GM19239 (cell line): ENCODE measurements at places on chromosomes 12 and 14.
A peak's percentile ranks its signal among the peaks of the same experiment; 100 is the strongest.

DNA sequence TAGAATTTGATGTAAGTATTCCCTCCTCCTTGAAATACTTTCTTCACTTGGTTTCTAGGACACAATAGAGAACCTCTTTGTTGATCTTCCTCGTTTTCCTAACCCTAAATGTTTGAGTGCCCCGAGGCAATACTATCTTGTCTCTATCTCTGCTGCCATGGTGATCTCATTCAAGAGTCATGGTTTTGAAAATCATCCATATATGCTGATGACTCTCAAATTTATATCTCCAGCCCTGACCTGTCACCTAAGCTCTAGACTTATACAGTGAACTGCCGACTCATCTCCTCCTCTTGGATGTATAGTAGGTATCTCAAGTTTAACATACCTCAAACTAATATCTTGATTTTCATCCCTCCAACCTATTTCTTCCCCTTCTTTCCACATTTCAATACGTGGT, 71.4 kb downstream of the RIC8B start:
- DNase-seq = no peak

GRCh38 chr14:100056964-100057795, 8.0 kb upstream of the EVL start:
- peak; percentile 57 for DNase-seq

DNA sequence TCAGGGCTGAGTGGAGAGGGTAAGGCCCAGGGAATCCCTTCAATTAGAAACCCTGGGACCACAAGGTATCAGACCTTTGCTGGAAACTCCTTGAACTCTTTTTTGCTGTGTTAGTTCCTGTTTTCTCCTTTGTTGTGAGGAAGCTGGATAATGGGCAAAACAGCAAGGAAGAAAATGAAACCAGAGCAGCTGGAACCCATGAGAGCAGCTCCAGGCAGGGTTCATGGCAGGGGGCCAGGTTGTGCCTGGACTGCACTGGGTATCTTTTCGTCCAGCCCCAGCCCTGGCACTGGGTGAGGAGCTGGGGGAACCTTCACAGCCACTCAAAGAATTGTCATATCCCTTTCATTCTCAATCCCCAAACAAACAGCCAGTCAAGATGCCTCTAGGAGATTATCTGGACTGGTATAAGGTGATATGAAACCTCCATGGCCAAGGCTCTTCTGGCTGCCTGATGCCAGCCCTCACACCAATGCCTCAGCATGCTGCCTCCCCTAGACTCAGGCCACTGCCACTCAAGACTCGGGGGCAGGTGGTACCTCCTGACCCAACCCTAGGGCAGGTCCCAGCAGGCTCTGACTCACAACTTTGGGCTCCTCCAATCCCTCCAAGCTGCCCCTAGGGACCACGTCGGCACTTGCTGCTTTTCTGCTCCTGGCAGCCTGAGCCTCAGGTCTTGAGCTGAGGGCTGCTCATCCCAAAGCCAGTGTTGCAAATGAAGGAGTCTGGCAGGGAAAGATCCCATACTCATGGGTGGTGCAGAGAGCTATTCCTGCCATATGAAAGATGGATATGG, 16.5 kb downstream of the FAM186B start:
- no peak for DNase-seq

GRCh38 chr12:29617407-29617803, 119.9 kb upstream of the OVCH1 start:
- no peak for DNase-seq

DNA sequence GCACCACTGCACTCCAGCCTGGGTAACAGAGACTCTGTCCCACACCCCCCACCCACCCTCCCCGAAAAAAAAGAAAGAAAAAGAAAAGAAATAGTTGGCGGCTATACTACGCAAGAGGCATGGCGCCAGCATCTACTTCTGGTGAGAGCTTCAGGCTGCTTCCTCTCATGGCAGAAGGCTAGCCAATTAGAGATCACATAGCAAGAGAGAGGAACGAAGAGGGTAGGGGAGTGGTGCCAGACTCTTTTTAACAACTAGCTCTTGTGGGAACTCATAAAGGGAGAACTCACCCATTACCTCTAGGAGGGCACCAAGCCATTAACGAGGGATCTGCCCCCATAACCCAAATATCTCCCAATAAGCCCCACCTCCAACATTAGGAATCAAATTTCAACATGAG, 6.2 kb downstream of the DENND5B start:
- no peak for DNase-seq

GRCh38 chr14:69685716-69686115, 74.3 kb downstream of the SUSD6 start:
- no peak for DNase-seq

DNA sequence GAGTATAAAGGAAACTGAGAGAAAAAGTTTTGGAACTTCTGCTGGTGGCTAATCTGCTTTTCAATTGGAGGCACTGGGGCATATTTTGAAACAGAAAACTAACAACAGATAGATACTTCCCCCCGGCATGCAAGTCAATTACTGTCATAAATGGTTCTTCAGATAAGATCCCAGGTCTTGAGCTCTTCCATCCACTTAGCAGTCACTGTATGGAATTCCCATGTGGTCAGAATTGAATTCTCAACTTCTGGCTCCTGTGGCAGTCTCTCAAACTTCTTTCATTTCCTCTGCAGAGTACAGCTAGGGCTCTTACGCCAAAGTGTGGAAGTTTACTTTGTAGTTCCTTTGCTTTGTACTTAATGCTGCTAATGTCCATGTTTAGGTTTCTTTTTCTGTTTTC, 452.2 kb downstream of the IPO8 start:
- DNase-seq = no peak

DNA sequence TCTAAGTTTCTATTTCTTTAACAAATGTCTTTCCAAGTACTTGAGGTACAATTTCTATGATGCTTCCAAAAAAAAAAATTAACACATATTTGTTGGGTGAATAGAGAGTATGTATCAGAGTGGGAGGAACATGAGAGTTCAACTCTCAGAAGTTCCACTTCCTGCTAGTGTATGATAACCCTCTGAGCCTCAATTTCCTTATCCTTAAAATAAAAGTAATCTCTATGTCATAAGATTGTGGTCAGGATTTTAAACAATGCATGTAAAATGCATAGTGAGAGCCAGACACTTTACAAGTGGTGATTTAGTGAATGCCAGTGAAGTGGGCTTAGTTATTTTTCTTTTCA, 270.3 kb upstream of the AMIGO2 start:
- no peak for DNase-seq

- no peak for DNase-seq
These were observed 144.1 kb upstream of the AMIGO2 start for GRCh38 chr12:47223848-47224213.

- no peak for DNase-seq
These were observed 253.4 kb downstream of the GXYLT1 start for GRCh38 chr12:41891226-41891625.

DNA sequence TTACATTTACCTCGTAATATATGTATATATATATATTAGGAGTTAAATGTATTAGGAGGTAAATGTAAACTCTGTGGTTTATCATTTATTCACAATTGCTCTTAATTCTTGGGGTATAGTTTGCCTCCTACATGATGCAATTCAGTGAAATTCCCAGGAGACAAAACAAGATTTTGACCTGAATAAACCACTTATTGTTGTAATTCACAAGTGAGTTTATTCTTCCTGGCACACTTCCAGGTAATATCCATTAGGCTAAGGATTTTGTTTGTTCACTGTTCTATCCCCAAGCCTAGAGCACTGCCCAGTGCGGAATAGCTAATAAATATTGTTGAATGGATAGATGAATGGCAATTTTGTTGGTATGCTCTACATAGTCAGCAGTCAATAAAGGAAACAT, 3.0 kb downstream of the SMIM10L1 start:
- no peak for DNase-seq

GRCh38 chr12:3740480-3741231, 12.3 kb downstream of the CRACR2A start:
- no peak for DNase-seq

GRCh38 chr12:28937196-28937595, 211.9 kb upstream of the FAR2 start:
- DNase-seq = no peak

DNA sequence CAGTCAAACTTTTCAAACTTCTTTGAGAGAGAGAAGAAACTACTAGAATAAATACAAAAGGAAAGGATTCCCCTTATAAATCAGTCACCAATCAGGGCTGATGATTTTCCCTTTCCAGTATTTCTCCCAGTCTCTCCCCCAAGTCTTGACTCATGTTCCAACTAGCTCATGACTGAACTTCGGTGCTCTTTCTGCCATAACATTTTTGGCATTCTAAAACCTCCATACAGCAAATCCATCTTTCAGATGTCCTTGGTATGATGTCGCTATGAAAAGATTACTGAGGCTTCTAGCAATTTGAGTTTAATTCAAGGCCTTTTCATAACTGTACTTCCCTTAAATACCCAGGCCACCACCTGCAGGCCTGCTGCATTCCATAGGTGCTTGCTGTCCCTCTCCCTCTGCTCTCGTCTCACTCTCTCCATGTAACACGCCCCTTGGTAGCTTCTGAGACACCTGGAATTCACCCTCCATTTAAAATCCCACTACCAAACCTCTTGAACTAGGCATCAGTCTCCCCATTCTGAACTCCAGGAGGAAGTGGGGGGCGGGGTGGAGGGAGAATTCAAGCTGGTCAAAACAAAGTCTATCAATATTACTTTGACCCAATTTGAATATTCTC, 2.4 kb downstream of the PRKD1 start:
- DNase-seq = no peak

DNA sequence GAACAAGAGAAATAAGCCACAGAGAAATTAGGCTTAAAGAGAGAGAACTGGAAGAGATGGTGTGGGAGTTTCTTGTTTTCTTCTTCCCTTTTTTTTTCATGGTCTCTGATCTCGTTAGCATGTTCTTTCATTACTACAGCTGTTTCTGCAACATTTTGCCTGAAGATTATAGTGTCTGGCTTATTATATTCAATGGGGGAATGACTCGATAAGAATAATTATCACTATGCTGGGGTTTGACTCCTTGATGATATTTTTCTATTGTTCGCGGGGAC, 70.0 kb downstream of the TMEM132C start:
- DNase-seq = no peak

DNA sequence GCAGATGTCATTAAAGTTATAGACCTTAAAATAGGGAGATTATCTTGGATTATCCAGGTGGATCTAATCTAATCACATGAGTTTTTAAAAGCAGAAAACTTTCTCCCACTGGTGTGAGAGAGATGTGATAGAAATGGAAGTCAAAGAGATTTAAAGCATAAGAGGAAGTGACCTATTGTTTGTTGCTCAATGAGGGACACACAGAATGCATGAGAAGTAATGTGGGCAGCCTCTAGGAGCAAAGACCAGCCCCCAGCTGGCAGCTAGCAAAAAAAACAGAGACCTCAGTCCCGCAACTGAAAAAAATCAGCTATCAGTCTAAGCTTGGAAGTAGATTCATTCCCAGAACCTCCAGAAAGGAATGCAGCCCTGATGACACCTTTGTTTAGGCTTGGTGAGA, 24.6 kb upstream of the ANP32D start:
- no peak for DNase-seq

- DNase-seq = no peak
These were observed 94.0 kb downstream of the NAV3 start for GRCh38 chr12:77924703-77925102.

DNA sequence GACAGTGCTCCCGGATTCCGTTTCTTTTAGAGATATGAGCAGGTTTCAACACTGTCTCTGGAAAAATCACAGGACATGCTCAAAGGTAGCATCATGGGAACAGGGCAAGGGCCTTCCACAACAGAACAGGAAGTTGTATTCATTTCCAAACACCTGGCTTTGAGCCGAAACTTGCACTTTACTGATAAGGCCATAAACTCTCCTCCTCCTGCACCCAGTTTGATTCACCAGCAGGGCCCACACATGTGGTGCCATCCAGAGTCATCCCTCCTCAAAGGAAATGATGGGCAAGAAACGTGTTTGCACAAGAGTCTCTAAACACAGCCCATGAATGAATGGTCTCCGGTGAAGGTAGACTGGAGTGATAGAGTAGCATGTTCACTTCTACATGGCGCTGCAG, 268.4 kb upstream of the FKBP4 start:
- DNase-seq = no peak

DNA sequence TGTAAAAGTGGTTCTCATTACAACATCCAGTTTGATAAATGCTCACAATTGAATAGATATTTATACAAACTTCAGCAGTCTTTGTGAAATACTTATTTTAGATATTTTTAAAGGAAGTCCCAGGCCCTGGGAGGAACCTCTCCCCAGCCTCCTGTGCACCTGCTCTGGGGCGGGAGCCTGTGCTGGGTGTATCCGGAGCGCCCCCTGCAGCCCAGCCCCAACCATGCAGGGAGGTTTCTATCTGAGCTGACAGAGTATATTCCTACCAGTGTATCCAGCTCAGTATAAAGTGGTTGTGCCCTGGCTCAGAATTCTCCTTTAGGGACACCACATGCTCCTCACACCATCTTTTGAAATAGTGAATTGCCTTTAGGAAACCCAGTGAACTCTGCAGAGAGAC, 851.8 kb downstream of the TMEM121 start:
- no peak for DNase-seq

GRCh38 chr14:88352698-88353097, 29.6 kb upstream of the KCNK10 start:
- DNase-seq = no peak

DNA sequence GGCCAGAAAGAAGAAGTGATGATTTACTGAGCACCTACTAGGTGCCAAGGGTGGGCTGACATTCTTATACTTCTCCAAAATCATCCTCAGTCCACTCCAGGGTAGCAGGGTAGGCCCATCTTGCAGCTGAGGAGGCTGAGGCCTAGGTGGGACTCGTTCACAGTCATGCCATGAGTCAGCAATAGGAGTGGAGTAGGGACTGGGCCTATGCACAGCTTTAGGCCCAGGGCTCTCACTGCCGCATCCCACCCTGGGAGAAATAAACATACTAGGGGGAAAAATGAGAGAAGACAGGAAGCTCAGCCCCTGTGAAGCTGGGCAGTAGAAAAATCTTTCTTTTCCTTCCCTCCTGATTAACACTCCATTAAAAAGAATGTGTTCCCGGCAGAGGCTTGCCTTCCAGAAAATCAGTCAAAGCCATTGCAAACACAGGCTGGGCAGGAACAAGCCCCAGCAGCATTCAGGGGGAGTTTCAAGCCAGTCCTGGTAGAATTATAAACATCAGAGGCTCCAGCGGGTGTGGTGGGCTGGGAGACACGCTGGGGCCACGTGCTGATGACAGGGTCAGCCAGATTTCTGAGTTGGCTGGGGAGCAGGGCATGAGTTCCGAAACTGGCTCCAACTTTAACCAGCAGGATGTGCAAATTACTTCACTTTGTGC, 1.8 kb downstream of the HSPB8 start:
- no peak for DNase-seq

GRCh38 chr12:6367065-6367968, 8.0 kb downstream of the SCNN1A start:
- DNase-seq = peak; percentile 80
